Endothelial cell of umbilical vein (primary cell): ENCODE measurements at places on chromosomes 16 and 17. TPM values are rescaled to one million over a fixed set of nuclear protein-coding genes. Genes with fewer than 3 reads are reported as not detected.

GRCh38 chr17:4908711-4909496, 6.0 kb upstream of the CHRNE start:
- no peaks in the 10 kb centered on the region for H3K36me3 ChIP-seq
- H3K27me3 ChIP-seq = no peaks in the 10 kb centered on the region
- no peak overlapping the region for H3K4me3 ChIP-seq
- H3K27ac ChIP-seq = no peak overlapping the region

DNA sequence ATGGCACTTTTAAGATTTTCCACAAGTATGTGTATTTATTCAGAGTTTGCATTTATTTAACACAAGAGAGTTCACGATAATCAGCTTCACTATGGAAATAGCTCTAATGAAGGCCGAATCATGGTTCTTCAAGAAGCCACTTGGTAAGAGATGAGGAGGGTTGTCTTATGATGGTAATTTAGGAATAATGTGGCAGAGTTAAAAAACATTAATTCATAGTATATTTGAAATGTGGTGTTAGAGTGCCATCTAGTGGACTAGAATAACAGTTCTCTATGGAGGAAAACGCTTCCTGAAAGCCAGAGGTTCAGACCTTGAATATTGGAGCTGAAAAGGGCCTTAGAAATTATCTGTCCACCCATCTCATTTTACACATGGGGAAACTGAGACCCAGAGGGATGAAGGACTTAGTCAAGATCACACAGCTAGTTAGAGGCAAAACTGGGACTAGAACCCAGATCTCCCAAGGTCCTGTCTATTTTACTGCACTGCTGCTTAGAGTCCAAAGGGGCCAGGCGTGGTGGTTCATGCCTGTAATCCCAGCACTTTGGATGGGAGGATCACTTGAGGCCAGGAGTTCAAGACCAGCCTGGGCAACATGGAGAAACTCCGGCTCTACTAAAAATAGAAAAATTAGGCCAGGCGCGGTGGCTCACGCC, 33.8 kb upstream of the KPNB1 start:
- DNase-seq = peak; percentile 61
- H3K27me3 ChIP-seq = no peaks in the 10 kb centered on the region
- H3K36me3 ChIP-seq = peaks cover 12% of the 10 kb centered on the region
- H3K4me3 ChIP-seq = no peak overlapping the region

DNA sequence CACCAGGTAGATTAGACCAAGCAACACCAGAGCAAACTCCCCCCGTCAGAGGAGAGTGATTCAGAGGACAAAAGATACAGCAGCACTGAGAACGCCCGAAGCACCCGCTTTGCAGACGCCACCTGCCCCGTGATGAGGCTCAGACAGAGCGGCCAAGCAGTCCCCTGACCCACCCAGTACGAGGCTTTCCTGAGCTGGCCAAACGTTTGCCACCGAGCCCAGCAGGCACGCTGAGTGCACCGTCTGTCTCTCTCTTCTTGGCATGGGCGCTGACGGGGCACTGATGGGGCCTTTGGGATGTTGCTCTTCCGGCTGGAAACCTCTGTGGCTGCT, 19.4 kb upstream of the WDR45B start:
- no peaks in the 10 kb centered on the region for H3K4me1 ChIP-seq
- H3K27me3 ChIP-seq = no peaks in the 10 kb centered on the region
- DNase-seq = no peak
- no peak overlapping the region for H3K27ac ChIP-seq
- H3K4me3 ChIP-seq = no peak overlapping the region

DNA sequence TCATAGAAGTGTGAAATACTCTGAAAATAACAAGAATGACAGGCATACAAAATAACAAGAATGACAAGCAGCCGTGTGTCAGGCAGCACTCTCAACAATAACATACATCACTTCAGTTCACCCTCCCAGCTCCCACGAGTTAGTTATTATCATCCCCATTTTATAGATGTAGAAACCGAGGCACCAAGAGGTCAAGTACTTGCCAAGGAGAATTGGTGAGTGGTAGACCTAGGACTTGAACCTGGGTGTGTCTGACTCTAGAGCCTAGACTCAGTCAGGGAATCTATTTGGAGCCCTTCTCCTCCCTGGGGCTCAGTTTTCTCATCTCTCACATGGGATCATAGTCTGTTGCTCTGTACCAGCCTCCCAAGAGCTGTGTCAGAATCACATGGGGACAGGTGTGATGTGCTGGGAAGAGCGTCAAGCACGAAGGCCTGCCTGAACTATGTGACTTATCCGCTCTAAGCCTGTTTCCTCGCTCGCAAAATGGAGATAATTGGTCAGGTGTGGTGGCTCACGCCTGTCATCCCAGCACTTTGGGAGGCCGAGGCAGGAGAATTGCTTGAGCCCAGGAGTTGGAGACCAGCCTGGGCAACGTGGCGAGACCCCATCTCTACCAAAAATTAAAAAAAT, 19.4 kb upstream of the PHOSPHO1 start:
- H3K27ac ChIP-seq = no peak overlapping the region
- no peaks in the 10 kb centered on the region for H3K36me3 ChIP-seq
- no peak overlapping the region for H3K4me3 ChIP-seq
- H3K27me3 ChIP-seq = no peaks in the 10 kb centered on the region

- H3K4me3 ChIP-seq = no peak overlapping the region
- no peaks in the 10 kb centered on the region for H3K36me3 ChIP-seq
- no peaks in the 10 kb centered on the region for H3K4me1 ChIP-seq
- H3K27me3 ChIP-seq = no peaks in the 10 kb centered on the region
These were observed 1047.2 kb downstream of the CDH11 start for GRCh38 chr16:64074706-64075105.

GRCh38 chr17:5541610-5542202, 42.6 kb downstream of the NLRP1 start:
- H3K4me3 ChIP-seq = no peak overlapping the region
- H3K27me3 ChIP-seq = no peaks in the 10 kb centered on the region
- H3K4me1 ChIP-seq = no peaks in the 10 kb centered on the region
- H3K36me3 ChIP-seq = peaks cover 59% of the 10 kb centered on the region

DNA sequence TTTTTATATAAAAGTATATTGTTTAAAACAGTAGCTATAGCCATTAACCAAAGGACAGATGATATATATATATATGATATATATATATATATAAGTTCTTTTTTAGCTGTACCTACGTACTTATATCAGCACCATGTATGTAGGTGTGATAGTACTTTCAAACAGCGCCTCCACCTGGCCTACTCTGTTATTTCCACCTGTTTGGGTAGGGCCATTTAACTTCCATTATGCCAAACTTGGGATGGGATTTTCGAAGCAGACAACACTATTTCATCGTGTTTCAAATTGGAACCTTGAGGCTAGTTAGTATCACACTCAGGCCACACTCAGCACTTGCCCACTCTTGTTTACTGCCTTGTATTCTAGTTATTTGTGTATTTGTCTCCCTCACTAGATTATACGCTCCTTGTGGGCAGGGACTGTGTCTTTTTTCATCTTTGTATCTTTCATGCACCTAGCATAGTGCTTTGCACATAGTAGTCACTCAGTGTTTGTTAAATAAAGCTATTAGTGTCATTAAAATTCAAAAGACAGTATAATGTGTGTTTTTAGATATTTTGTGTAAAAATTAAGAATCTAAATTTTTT, 11.8 kb upstream of the CLTC start:
- DNase-seq = no peak
- H3K27me3 ChIP-seq = no peaks in the 10 kb centered on the region
- H3K27ac ChIP-seq = no peak overlapping the region

DNA sequence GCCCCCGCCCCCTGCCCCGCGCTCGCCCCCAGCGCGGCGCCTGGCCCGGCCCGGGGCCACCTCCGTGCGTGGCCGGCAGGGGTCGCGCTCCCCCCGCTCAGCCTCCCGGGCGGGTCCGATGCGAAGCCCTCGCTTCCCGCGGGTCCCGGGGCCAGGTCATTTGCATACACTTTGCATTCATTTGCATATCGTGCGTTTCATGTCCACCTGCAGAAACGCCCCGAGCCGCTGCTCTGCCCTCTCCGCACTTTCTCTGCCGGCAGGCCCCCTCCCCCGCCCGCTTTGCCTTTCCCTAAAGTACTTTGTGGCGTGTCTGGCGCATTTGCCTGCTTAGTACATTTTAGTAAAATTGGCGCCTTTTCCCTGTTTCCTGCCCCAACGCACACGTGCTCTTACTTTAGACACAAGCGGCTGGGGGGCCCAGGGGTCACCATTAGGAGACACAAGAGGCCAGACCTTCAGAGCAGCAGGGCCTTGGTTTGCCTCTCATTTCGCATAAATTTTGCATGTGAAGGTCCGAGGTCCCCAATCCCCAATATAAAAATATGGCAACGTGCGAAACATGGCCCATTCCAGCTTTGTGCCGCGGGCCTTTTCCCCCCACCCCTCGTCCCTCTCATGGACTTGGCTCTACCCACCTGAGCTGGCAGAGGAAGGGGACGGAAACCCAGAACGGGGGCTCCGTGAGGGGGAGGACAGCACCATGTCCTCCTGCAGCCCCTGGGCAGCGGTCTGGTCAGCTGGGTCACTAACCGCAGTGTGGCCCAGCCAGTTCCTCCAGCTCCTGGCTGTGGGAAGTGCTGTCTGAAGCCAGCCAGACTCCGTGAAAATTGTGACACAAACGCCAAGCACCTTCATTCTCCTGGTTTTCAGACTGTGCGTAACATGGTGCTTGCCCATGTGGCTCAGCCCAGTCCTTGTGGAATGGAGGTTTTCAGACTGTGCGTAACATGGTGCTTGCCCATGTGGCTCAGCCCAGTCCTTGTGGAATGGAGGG, 34.8 kb downstream of the CBFA2T3 start:
- H3K4me3 ChIP-seq = no peak overlapping the region
- H3K27me3 ChIP-seq = peaks cover 26% of the 10 kb centered on the region
- DNase-seq = no peak
- H3K4me1 ChIP-seq = no peaks in the 10 kb centered on the region

DNA sequence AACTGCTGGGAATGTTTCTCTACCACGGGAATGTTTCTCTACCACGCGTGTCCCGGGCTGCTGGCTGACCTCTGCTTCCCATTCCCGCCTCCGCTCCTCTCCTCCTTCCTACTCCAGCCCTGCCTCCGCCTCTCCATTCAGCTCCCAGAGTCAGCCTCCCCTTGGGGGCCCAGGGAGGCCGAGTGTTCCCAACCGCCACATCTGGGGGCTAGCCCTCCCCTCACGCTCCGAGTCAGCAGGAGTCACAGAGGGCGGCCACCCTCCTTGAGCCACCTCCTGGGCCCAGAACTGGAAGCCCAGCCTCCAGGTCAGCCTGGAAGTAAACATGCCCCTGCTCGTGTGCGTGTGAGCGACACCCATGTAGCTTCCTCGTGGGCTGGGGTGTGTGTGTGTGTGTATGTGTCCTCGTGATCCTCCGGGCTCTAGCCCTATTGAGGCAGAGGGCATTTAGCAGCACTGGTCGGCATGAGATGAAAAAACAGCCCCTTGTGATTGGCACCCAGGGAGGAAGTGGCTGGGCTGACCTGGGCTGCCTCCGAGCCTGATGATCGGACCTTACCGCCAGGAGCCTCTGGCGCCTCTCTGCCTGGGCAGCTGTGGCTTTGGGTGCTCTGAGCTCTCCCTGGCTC, 7.3 kb downstream of the CYGB start:
- DNase-seq = peak; percentile 30

DNA sequence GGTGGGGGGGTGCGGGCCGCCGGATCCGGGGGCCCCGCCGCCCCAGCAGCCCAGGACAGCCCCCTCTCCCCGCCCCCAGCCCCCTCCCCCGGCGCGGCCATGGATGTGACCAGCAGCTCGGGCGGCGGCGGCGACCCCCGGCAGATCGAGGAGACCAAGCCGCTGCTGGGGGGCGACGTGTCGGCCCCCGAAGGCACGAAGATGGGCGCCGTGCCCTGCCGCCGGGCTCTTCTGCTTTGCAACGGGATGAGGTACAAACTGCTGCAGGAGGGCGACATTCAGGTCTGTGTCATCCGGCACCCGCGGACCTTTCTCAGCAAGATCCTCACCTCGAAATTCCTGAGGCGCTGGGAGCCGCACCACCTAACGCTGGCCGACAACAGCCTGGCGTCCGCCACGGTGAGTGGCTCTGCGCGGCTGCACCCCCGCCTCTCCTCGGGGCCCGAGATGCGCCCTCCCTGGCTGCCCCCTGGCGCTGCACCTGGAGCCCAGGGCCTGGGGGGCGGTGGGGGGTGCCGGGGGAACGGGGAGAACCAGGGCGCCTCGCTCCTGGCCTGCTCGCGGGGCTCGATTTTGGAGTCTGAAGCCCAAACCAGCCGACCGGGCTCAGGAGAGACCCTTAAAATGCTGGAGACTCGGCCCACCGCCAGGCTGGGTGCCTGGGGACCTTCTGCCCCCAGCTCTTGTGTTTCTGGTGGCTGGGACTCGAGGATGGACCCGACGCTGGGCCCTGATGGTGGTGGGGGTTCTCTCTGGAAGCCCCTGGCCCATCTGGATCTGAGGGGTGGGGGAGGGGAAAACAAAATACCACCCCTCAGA, 744 bp downstream of the CMIP start:
- DNase-seq = peak; percentile 25
- peaks cover 1% of the 10 kb centered on the region for H3K36me3 ChIP-seq
- H3K27ac ChIP-seq = peak overlapping the region; percentile 81
- peak overlapping the region; percentile 97 for H3K4me3 ChIP-seq

DNA sequence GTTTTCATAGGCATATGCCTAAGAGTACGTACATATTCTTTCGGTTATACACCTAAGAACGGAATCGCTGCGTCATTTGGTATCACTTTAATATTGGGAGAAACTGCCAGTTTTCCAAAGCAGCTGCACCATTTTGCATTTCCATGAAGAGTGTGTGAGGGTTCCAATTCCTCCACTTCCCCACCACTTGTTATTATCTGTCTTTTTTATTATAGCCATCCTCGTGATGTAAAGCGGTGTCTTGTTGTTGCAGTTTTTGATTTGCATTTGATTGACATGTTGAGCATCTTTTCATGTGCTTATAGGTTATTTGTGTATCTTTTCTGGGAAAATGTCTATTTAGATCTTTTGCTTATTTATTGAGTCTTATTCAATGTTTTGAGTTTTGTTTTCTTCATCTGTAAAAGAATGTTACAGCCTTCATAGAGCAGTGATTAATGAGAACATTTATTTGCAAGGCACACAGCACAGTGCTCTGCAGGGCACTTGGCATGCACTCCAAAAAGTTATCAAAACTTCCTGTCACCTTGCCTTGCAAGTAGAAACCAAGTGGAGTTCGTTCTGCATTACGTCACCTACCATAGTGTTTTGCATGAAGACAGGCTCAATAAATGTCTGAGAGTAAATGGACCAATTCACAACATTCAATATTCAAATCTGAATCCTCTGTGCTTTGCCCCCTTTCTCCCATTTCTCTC, 26.6 kb upstream of the ST6GALNAC1 start:
- no peak overlapping the region for H3K4me3 ChIP-seq
- H3K4me1 ChIP-seq = peaks cover 11% of the 10 kb centered on the region
- H3K27me3 ChIP-seq = no peaks in the 10 kb centered on the region
- no peak overlapping the region for H3K27ac ChIP-seq

DNA sequence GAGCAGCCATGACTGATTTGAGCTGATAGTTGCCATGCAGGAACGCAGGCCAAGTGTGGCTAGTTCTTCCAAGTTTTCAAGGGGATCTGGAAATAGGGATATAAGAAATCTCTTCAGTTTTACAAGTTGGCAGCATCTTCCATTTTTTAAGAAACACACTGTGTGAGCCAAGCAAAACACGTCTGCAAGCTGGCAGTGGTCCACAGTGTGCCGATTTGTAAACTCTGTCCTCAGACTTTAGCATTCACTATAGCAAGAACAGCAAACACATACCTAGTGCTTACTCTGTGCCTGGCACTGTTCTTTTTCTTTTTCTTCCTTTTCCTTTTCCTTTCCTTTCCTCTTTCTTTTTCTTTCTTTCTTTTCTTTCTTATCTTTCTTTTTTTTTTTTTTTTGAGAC, 2.9 kb downstream of the ORAI3 start:
- H3K27me3 ChIP-seq = no peaks in the 10 kb centered on the region
- H3K36me3 ChIP-seq = no peaks in the 10 kb centered on the region
- peak; percentile 67 for DNase-seq
- peaks cover 20% of the 10 kb centered on the region for H3K4me1 ChIP-seq
- no peak overlapping the region for H3K27ac ChIP-seq

CORO6 gene
- 14.7 and 22.0 TPM in 2 replicates for polyA plus RNA-seq

GDPD3 gene
- polyA plus RNA-seq = 7.8 and 8.0 TPM in 2 replicates

SMIM36 gene
- not detected in 2 replicates for polyA plus RNA-seq

ANKRD40CL gene
- polyA plus RNA-seq = not detected in 2 replicates

ABCA6 gene
- 8.2 and 11.3 TPM in 2 replicates for polyA plus RNA-seq

NPIPB13 gene
- polyA plus RNA-seq = 4.4 and 7.8 TPM in 2 replicates

SECTM1 gene
- polyA plus RNA-seq = 1.3 and 2.3 TPM in 2 replicates
